ENCODE measurements at places on chromosomes 7 and 10.

DNA sequence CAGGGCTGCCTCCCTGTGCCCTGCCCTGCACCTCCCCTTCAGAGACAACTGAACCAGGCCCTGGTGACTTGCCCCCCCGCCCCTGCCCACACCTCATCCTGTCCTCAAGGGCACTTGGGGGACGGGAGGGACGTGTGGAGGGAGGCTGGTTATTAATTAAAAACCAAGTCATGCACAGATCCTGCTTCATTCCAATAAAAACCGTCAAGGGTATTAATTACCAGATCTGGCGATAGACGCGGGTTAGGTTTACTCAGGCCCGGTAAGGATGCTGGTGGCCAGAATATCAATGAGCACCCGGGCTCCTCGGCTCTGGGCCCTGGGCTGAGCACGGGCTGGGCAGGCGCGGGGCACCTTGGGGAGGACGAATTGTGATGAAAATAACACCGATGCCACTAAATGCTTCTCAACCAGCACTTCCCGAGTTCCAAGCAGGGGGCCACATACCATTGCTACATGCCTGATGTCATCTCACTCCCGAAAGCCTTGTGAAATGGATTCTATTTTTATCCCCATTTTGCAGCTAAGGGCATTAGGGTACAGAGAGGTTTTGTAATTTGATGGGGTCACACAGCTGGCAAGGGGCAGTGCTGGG is 24.5 kb upstream of the GTF2IRD1 start:
- no peak for DNase-seq

DNA sequence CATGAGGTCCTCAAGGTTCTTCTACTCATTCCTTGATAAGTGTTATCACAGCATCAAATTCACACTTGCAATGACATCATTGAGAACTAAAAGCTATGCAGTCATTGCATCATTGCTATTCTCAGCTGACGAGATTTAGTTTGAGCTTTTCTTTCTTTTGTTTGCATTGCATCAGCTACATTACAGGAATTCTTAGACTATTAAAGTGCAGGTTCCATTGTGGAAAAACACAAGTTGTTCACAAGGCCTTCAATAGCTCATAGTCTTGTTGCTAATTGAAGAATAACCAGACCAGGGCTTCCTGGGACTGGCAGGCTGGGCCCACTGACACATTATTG is 139.3 kb downstream of the CXCL12 start:
- no peak for DNase-seq

DNA sequence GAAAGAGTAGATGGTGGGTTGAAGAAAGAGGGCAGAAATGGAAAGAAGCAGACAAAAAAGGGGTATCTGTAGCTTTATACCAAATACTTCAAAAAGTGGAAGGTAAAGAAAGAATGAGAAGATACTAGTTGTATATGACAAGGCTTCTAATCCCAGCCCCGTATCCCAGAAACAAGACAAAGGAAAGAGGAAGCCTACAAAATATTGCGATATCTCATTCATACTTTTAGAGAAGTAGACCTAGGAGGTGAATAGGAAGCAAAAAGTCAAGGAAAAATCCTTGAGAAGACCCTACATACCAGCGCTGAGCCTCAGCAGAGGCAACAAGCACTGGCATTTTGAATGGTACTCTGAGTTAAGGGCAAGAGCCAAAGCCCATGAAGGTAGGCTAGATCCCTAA is 26.6 kb downstream of the PHTF2 start:
- no peak for DNase-seq

DNA sequence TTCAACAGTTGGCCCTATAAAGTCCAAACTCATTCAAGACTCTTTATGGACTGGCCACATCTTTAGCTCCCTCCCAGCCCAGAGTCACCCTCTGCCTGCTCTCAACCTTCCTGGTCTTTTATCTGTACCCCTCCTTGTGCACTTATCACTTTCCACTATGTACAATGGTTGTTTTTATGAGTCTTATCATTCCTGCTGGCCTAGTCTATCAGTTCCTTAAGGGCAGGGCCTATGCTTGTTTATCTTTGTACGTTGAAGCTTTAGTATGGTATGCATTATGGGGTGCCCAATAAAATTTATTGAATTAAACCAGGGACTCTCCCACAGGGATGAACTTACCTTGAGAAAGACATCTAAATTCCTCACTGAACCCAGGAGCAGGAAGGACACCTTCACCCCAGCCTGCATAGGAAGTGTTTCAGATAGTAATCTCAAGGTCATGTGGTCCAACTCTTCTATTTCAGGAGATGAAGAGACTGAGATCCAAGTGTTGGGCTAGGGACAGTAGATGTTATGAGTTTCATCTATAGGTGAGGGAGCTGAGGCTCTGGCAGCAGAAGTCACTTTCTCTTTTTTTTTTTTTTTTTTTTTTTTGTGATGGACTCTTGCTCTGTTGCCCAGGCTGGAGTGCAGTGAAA is 13.3 kb upstream of the PDCD4 start:
- DNase-seq: peak; percentile 45

GRCh38 chr7:97307521-97308108 is 190.1 kb downstream of the SDHAF3 start:
- DNase-seq: no peak

- DNase-seq: no peak
Observed at GRCh38 chr10:114363745-114364454, 40.4 kb downstream of the AFAP1L2 start.

DNA sequence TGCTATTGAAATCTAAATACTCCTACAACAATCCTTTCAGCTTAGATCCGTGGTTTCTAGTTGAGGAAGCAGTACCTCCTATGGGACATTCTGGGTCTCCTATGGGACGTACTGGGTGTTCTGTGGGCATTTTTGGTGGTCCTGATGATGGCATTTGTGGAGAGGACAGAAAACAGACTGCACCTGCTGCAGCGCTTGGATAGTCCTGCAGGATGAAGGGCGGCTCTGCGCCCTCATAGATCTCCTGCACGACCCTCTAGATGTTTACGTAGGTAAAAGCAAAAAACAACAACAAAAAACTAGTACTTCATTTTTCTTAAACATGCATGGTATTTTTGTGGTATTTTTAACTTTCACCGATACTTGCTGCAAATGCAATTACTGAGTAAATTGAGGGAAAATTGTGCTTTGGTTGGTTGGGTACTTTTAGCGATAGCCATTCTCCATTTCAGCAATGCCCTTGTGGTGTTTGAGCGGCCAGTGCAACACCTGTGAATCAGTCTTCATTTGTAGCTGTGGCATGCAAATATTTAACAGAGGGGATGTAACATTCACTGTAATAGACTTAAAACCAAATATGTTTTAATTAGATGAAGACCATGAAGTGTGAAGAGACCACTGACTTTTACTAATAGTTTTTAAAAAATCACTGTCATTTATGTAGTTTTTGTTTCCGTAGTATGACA is 461.2 kb downstream of the SDK1 start:
- DNase-seq: no peak

GRCh38 chr7:129258649-129259389 is 34.0 kb downstream of the AHCYL2 start:
- DNase-seq: no peak

DNA sequence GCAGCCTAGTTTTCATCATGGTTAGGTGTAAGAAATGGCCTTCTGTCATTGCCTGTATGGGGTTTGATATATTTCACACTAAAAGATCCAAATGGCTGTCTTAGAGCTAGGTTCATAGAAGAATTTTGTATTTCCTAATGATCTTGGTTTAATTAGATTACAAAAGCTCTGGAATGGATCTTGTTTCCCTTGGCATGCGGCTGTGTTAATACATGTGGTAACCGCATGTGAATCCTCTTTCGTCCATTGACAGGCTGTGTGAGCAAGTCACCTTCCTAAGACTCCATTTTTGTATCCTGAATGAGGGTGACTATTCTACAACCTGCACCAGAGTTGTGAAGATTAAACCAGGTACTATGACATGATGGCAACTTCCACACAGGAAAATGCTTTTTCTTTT is 12.4 kb upstream of the FZD1 start:
- no peak for DNase-seq

- peak; percentile 60 for DNase-seq
Observed at GRCh38 chr10:119651514-119652360, 557 bp downstream of the BAG3 start.

- no peak for DNase-seq
Observed at GRCh38 chr10:34223658-34224057, 591.4 kb downstream of the PARD3 start.

- DNase-seq: no peak
Observed at GRCh38 chr7:30389791-30390190, 88.8 kb downstream of the NOD1 start.

DNA sequence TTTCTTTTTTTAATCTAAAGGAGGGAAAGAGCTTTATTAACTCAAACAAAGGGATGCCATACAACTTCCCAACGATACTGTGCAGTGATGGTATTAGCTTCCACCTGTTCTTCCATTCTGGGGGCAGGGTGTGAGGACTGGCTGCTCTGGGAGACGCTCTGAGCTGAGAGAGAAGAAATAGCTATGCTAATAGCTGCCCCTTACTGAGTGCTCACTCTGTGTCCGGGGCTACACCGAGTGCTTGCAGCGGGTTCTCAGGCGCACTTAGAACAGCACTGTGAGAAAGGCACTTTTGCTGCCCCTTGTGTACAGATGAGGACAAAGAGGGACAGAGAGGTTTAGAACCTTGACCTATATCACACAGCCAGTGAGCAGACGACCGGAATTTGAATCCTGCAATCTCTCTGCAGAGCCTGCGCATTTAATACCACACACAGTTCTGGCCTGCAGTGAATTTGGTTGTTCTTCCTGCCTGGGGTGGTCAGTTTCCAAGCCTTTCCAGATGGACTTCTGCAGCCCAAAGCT is 142.2 kb downstream of the PLPP4 start:
- DNase-seq: no peak

- no peak for DNase-seq
Observed at GRCh38 chr7:68147614-68148238, 1151.1 kb downstream of the TYW1 start.

DNA sequence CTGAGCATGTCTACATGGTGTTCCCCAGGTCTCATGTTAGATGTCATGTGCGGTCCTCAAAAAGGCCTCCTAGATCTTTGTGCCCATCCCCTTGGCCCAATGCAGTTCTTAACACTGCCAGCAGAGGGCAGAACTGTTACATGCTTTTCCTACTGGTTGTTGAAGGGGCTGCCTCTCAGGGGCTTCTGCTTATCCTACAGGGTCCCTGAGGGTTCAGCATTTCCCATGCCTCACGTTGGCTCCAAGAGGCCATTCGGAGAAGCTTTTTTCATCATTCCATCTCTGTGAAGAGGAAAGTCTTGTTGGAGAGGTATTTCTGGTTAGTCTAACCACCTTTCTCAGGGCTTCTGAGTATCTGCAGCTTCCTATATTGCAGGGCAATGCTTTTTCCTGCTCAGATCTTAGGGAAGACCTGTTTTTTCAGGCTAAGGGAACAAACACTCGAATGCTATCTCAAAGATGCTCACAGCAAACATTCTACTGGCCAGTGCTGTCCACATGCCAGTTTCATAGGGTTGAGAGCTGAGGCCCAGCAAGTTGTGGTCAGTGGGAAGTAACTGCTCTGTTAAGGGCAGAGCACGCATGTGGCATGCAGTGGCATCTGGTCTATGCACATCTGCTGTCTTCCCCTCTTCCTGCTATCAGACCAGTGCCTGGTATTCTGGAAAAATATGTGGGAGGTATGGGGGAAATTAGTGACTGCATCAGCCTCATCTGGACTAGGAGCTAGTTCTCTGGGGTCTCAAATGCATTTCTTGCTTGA is 31.5 kb downstream of the MBL2 start:
- DNase-seq: peak; percentile 69

GRCh38 chr10:125137601-125138438 is 22.5 kb downstream of the CTBP2 start:
- peak; percentile 80 for DNase-seq

- DNase-seq: no peak
Observed at GRCh38 chr10:124061030-124061429, 32.4 kb downstream of the CHST15 start.

- DNase-seq: no peak
Observed at GRCh38 chr10:79465341-79465740, 19.9 kb upstream of the ZCCHC24 start.

DNA sequence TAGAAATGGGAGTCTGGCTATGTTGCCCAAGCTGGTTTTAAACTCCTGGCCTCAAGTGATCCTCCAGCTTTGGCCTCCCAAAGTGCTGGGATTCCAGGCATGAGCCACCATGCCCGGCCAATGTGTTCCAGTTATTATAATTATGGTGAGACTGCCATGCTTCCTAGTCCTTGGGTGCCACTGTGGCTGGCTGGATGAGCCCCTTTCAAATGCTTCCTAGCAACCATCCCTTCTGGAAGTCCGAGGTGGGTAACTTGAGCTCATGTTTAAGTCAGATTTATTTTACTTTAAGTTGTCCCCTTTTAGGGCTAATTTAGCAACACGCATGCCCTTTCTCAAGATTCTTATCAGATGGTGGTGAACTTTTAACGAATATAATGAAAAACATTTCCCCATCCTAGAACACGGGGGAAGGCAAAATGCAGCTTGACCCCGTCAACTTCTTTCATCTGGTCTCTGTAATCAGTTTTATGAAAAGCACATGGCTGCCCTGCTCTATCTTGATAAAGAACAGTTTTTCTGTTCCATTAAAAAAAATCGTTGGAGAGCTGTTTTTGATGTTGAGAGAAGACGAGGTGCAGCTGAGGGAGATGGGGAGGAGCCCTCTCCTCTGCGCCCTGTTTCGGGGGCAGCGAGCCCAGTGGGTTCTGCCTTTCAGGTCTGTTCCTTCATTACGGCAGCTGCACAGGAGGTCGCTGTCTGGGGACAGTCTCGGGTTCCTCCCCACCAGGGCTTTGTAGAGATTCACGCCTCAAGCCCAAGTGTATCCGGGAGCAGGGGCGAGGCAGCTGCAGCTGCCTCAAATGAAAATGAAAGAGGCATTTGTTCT is 61.0 kb upstream of the MKI67 start:
- DNase-seq: no peak

DNA sequence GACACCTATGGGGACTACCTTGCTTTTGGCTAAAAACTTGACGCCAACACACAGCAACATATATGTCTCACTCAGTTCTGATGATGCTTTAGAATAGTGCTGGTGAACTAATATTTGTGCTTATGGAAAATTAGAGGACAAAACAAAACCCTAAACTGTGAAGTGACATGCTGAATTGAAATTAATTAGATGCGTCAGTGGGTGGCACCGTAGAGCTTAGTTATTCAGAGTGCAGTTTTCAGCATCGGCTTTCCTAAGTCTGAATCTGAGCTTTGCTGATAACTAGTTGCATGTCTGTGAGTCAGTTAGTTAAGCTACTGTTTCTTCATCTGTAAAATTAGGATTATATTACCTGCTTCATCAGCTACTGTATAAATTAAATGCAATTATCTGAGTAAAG is 245.0 kb upstream of the SORCS1 start:
- peak; percentile 7 for DNase-seq

- no peak for DNase-seq
Observed at GRCh38 chr7:158391141-158391540, 196.5 kb downstream of the PTPRN2 start.

DNA sequence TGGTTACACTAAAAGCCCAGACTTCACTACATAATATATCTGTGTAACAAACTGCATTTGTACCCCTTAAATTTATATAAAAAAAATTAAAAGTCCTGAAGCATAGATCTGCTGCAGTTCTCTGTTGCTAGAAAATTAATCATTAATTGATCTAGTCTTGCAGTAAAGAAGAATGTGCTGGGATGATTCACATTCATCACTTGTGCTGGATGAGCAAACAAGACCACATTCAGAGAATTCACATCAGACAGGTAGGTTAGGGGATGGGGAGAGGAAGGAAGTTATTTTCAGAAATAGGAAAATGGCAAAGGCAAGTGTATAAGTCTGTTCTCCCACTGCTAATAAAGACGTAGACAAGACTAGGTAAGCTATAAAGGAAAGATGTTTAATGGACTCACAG is 1019.0 kb downstream of the KCNMA1 start:
- DNase-seq: no peak

Measured in pancreas (tissue), 10 donors.